Astrocyte of the hippocampus (primary cell): ENCODE measurements at places on chromosomes 1 and 21.

DNA sequence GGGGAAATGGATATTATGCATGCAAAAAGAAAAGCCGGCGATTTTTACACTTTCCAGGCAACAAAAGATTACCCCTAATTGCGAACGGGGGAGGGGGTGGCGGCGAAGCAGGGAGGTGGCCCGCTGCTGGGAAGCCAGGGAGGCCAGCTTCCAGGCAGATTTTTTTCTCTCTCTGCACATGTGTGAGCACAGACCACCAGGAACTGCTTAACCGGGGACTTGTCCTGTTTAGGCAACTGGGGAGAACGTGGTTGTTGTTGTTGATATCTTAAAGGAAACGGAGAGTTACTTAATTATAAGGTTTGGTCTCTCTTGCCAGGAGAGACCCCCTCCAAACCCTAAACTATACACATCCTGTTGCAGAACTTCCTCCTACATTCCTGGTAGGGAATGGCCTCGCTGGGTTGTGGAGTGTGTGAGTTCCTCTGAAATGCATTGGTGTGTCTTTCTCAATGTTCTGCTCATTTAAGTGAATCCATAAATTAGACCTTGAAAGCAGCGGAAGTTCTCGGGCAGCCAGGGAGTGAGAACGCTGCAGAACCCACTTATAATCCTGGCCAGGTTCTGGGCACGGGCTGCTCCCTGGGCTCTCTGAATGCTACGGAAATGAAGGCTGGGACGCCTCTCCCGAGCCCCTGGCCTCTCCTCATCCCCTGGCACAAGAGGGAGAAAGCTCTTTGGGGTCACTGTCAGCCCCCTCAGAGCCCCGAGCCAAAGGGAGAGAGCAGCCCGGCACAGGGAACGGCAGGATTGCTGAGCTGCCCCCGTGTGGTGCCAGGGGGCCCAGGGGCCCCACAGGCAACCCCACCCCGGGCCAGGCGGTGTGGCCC lies 250.0 kb downstream of the FOXD2 start:
- DNase-seq, result no peak

DNA sequence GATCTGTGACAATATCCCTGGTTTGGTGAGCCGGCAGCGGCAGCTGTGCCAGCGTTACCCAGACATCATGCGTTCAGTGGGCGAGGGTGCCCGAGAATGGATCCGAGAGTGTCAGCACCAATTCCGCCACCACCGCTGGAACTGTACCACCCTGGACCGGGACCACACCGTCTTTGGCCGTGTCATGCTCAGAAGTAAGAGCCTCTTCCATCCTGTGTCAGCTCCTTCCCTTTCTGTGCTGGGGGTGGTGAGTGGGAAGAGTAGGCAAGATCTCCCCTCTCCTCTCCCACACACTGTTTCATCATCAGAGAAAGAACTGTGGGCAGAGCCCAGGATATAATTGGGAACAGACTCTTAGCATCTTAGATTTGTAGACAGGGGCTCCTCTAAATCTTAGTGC lies 6.1 kb downstream of the WNT2B start:
- no peak for DNase-seq

DNA sequence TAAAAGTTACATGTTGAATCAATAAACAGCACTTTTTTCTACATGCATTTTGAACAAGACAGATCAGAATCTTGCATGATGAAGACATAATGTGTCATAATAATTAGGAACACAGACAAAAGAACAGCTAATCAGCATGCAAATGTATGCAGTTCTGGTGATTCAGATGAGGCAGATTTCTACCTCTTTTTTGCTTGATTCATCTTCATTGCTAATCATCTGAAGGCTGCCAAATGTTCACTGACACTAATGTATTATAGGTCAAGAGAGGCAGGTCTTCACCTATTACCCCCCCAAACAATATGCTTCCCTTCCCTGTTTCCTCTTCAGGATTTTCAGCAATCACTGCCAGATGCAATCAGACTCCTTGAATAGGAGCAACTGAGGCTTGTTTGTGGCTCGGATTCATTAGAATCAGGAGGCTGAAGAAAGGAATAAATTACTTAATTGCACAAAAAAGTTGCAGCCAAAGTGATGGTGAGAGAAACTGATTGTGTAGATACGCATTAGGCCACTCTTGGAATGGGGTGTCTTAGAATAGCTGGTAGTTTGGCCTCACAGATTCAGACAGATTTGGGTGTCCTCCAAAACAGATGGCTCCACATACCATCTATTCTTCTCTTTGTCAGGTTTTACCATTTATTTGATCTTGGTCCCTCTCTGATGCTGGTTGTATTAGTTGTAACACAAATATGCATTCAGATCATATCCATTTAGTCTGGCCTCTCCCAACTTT lies 275.4 kb downstream of the RPS6KC1 start:
- peak; percentile 26 for DNase-seq

GRCh38 chr1:29211086-29212030 lies 19.4 kb downstream of the MECR start:
- no peak for DNase-seq

- peak; percentile 19 for DNase-seq
These were observed 16.0 kb upstream of the ZBTB8B start for GRCh38 chr1:32448773-32449456.

- no peak for DNase-seq
These were observed 37.3 kb downstream of the SNRPE start for GRCh38 chr1:203898458-203899352.

DNA sequence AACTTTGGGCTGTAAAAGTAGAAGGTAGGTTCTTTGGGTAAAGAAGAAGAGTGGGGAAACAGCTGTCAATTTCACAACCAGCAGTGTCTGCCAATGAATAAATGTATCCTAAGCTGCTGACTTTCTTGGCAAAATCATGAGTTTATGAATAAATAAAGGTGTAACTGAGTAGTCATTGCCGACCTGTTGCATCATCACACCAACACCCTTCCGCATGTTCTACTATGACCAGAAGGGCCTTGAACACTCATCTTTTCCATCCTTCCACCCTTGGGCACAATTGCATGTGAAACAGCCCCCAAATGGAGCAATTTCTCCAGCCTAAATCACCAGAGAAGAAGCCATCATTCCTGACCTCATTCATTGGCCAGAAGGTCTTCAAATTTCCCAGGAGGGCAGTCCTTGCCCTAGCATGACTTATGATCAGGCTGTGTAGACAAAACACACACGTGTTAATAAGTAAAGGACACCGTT lies 31.2 kb upstream of the QSOX1 start:
- DNase-seq, result no peak
